Stimulated activated CD4-positive, alpha-beta T cell treated with anti-CD3 and anti-CD28 coated beads, Interleukin-1b, Interleukin-23, amount 100 ng/mL, for 4 hours (primary cell): ENCODE measurements at places on chromosomes 2 and 18.

GRCh38 chr2:112055730-112056625 lies 909 bp downstream of the TMEM87B start:
- no peak for DNase-seq

DNA sequence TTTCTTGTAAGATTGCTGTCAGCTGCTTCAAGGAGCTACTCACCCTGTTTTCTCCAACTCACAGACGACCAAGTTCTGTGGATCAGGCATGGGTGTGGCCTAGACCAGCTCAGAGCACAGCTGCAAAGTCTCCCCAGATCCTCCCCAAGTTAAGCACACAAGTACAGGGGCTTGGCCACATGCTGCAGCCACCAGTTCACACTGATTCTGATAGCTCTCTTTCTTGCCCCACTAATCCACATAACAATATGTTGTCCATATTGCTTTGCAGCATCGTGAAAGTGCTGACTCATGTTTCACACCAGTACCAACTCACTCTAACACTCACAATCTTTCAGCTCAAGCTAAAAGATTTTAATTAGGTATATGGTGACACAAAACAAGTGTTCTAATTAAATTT lies 437.0 kb downstream of the PARD3B start:
- no peak for DNase-seq

DNA sequence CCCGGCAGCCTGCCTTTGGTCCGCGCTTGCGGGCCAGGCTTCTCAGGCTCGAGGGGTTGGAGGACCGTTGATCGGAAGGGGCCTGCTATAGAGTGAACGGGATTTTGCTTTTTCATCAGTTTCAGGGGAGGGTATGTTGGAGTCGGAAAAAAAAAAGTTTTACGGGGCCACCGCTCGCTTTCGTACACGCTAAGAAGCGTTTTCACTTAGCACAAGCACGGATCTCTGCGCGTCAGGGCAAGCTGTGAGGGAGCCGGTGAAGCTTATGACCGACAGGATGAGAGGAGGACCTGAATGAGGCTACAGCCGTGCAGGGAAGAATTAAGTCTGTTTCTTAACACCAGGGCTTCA lies 443 bp downstream of the CPSF3 start:
- DNase-seq: no peak

DNA sequence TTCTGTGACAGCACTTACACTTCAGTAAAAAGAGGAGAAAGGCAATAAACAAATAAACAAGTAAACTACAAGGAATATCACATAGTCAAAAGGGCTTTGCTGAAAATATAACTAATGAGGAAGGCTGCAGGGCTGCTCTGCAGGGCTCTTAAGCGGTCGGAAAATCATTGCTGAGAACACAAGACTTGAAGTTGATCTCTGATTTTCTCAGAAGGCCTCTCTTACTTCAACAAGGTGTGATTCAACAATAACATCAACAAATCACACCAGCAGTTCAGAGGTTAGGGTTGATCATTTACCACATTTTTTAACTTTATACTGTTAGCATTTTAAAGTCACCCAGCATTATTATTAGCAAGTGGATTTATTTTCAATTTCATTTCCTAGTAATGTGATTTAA lies 215.6 kb downstream of the ARHGAP15 start:
- DNase-seq: no peak

GRCh38 chr2:207805566-207806226 lies 36.0 kb upstream of the FZD5 start:
- DNase-seq: no peak

GRCh38 chr18:75421656-75422055 lies 5.8 kb downstream of the SMIM21 start:
- no peak for DNase-seq
